ENCODE measurements at places on chromosomes 3 and 15. TPM values are rescaled to one million over a fixed set of nuclear protein-coding genes. Genes with fewer than 3 reads are reported as not detected.

The CCR3 gene
- total RNA-seq = 0.20 TPM

The CKMT1A gene
- not detected for total RNA-seq

The LIPH gene
- 1.4 TPM for total RNA-seq

DNA sequence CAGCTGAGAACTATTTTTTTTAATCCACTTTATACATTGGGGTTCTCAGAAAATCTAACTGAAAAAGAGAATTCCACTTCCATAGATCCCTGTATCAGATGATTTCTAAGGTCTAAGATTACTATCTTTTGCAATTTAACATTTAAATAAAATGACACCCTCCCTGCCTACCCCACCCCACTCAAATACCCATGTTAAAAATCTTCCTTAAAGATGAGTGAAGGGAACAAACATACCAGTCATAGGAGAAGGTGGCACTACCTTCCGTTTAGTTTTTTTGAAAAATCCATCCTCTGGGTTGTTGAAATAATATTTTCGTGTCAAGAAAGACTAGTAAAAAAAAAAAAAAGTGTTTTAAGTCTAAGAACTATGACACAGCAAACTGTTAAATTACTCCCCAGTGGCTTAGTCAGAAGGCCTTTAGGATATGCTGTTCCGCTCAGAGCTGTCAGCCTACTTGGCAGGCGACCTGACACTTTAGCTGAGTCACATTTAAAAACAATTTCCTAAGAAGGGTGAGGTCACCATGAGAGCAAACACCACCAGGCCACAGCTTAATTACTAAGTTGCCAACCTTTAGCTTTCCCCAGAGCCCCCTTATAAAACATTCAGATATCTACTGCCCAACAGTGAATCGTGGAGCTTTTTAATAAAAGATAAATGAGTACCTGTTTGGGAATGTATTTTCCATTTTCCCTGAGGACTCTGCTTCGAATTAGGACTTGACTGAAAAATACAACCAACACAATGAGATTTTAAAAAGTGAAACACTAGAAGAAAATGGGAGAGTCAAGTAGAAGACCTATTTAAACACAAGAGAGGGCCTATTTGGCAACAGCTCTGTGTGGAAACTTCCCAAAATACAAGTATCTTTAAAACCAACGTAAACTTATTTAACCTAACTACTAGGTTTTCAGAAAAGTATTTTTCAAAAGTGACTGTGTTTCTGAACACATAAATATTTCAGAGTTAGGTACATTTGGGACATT is 9.6 kb downstream of the EMC3 start:
- peak; percentile 95 for DNase-seq

DNA sequence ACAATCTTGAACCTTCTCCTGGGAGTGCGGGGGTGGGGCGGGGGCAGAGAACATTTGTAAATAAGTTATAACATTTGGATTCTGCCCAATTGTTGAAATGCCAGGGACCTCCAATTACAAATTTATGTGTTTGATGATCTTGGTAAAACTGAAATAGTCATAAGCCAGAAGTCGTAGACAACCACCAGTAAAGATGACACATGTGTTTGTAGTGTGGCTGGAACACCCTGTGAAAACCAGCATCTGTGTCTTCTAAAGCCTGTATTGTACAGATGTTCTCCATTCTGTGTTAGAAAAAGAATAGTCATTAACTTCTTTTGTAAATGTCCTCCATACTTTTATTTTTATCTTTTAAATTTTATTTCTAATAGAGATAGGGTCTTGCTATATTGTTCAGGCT is 61.8 kb downstream of the ARIH1 start:
- DNase-seq = no peak

DNA sequence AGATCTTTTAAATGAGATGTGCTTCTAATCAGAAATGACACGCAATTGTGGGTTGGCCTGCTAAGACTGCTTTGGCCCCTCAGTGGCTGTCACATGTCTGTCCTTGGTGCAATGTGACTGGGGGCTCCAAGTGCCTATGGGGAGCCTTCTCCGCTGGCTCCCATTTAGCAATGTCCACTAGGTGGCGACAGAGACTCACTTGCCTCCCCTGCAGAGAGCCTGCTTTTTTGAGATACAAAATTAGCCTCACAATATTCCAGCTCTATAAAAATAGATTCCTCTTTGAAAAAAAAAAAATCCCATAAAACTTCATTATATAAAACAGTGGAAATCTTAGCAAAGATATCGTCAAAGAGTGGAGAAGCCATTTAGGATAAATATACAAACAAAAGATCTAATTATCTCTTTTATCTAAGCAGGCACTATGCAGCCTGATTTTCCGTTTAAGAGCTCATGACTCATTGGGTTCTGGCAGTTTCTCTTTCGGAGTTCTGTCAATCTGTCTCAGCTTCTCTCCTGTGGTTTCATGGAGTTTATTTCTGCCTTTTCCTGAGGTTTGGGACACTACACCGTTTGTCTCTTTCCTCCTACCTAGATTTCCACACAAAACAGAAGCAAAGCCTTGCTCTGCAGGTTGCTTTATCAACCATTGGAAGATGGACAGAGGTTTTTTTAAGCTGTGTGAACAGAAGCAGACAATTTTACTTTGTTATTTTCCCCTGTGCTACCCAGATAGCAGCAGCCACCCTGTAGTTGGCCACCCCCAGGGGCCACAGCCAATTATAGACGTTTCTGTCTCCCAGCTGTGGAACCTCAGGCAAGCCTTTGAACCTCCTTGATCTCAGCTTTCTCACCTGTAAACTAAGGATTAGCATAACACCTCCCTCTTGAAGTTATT is 68.4 kb upstream of the TNFAIP8L3 start:
- peak; percentile 85 for DNase-seq

All from M059J (cell line).